ENCODE measurements at places on chromosomes 12 and 14. TPM values are rescaled to one million over a fixed set of nuclear protein-coding genes. Genes with fewer than 3 reads are reported as not detected.

GRCh38 chr12:120997448-120997847 is 18.8 kb downstream of the C12orf43 start:
- no peak for DNase-seq

GRCh38 chr14:69042787-69043444 is 63.8 kb upstream of the ACTN1 start:
- DNase-seq = no peak

The ESPL1 gene
- total RNA-seq = not detected

The RNASE3 gene
- not detected for total RNA-seq

GRCh38 chr12:102372087-102372486 is 108.3 kb downstream of the IGF1 start:
- no peak for DNase-seq

DNA sequence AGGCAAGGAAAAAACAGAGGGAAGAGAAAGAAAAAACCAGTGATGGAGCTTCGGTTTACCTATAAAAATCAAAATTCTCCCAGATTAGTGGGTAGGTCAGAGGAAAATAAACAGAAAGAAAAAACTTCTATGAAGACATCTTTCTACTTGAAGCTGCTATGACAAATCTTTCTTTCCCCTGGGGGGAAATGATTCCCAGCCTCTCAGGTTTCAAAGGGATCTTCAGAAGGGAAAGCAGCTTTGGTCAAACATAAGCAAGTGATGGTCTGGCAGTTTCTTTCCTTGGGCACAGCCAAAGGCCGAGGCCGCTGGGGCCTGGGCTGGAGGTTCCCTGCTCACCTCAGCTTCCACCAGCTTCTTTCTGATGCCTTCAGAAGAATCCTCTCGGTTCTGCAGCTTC is 104.5 kb downstream of the PRKAB1 start:
- DNase-seq = no peak

DNA sequence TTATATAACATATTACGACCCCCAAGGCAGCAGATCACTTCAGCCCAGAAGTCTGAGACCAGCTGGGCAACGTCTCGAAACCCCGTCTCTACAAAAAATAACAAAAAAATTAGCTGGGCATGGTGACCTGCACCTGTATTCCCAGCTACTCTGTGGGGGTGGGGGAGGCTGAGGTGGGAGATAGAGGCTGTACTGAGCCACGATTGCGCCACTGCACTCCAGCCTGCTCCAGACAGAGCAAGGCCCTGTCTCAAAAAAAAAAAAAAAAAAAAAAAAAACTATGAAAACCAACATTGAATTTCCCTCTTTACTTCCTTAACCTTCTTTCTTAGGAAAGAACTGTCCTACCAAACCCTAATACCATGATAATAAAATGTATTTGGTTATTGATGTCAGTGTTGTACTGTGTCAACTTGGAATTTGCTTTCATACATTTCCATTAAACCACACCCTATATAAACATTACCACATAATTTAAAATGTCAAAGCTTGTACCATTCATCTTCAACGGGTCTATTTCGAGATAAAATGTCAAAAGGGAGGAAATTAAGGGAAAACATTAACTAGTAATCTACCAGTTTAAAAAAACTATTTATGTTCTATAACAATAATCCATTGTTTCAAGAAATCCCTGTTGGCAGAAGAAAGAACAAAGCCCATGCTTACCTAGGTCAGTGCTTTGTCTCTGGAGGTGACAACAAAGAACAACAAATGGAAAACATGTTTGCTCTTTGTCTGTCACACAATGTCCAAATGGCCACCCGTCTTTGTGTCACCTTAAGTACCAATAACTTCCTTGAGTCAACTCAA is 17.4 kb downstream of the GALNT4 start:
- no peak for DNase-seq

The SIX6 gene
- 0.32 TPM for total RNA-seq

- no peak for DNase-seq
These were observed 5.6 kb downstream of the ATP2A2 start for GRCh38 chr12:110286623-110287022.

The CRIP1 gene
- 6.9 TPM for total RNA-seq

All from gastrocnemius medialis (tissue), 4 donors.